AG08396 (cell line): ENCODE measurements at places on chromosomes 11 and 22.

DNA sequence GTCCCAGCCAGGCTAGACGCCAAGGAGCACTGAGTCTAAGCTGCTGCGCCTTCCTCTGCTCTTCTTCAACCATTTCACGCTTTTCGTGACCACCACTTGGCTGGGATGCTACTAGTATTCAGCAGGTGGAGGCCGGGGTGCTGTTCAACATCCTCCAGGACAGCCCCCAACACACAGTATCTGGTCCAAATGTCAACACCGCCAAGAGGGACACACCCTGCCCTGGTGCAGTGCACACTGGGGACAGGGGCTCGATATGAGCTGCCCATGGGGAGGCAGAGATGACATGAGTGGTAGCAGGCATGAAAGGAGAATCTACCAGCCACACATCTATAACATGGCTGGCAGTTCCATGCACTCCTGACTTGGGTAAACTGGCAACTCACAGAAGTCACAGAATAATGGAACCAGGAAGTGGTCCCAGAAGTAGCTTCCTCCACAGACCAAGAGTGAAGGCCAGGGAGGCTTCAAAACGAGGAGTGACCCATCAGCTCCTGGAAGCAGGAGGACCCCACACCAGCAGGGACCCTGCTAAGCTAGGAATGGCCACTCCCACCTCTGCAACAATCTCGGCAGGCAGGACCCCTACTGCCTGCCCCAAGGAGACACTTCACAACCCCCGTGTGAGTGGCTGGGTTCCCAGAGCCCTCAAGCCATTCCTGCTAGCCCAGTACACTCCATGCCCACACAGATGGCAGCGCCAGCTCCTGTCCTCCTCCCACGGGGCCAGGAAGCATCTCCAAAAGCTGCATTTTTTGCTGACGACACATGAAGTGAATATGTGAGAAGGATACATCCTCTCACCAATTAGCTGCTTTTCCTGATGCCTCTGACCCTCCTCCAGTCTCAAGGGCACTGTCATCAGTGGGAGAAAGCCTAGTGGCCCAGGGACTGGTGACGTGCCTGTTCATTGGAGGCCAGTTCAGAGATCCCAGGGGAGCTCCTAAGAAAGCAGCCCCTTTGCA is 78.8 kb downstream of the DGCR2 start:
- DNase-seq: peak; percentile 36

DNA sequence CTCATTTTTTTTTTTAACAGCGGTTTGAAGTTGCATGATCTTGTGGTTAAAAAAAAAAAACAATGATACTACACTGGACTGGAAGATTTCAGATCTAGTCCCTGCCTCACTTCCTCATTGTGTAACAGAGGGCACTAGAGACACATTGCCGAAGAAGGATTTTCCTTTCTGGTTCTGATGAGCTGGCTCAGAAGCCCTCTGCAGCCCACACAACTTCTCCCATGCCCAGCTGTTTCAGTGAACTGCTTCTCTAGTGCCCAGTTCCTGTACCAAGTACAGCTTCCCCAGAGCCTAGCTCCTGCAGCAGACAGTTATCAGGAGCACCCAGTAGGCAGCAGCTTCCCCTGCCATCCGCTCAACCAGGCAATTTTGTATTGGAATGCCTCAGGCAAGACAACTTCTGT is 29.5 kb upstream of the ANO5 start:
- no peak for DNase-seq

DNA sequence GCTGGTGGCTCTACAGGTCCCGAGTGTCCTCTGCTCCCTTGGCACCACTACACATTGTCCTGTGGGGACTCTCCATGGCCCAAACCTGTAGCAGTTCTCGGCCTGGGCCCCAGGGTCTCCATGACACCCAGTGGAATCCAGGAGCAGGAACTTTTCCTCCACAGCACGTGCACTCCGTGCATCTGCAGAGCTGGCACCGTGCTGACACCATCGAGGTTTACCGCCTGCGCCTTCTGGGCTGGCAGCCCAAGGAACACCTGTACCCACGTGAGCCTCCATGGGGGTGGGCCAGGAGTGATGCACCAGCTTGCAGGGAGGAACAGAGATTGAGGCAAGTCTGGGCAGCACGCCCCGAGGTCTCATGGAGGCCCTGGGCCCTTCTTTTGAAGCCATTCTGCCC is 25.2 kb downstream of the TSPAN32 start:
- DNase-seq: no peak

GRCh38 chr11:120883404-120884080 is 140.4 kb upstream of the TBCEL start:
- peak; percentile 39 for DNase-seq

GRCh38 chr11:101435408-101435973 is 148.3 kb downstream of the TRPC6 start:
- no peak for DNase-seq

- no peak for DNase-seq
These were observed 356.2 kb downstream of the GRM5 start for GRCh38 chr11:88709567-88709966.

GRCh38 chr22:22099194-22099486 is 116.6 kb upstream of the TOP3B start:
- DNase-seq: no peak

GRCh38 chr11:45917286-45917622 is 423 bp downstream of the PEX16 start:
- no peak for DNase-seq

- DNase-seq: no peak
These were observed 93.8 kb upstream of the FGF3 start for GRCh38 chr11:69912911-69913451.

DNA sequence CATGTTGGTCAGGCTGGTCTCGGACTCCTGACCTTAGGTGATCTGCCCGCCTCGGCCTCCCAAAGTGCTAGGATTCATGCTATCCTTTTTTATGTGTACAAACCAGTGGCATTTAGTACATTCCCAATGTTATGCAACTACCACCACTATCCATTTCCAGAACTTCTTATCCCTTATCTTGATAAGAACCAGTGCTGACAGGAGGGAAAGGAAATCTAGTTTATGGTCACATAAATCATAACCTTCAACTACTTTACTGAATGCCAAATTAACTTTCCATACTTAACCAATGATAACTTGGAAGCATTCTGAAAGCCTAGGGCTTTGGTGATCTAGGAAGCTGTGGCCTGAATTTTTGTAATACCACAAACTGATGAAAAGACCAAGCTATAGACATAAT is 170.4 kb downstream of the SWAP70 start:
- no peak for DNase-seq

DNA sequence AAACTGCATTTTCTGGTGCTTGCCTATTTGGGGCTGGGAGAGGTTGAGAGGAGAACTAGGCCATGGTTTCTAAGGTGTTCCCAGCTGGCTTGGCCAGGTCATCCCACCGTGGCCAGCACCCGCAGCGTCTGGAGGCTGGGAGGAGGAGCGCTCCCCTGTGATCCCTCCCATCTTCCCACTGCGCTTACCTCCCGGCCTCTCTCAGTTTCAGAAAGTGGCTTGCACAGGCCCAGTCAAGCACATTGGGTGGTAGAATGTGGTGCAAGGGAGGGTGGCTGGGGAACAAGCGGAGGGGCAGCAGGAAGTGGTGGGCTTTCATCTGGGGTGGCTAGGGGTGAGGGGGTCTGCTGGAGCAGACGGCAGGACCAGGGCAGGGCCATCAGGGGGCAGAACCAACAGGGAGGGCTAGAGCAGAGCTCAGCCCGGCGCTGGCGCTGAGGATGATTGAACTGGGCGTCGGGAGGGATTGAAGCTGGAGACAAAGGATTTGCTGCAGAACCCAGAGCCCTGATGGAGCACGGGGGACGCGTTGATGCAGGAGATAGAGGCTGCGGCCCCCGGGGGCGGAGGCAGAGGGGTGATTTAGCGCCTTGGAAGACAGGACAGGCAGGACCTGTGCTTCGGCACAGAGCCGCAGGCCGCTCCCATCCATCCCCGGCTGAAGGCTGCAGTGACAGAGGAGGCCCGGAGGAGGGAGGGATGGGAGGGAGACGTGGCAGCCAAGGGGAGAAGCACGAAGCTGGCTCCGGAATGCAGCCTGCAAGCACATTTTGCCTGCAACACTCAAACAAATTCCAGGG is 76.0 kb downstream of the TRIM29 start:
- peak; percentile 42 for DNase-seq

GRCh38 chr22:19048531-19048930 is 73.7 kb downstream of the DGCR2 start:
- DNase-seq: no peak

DNA sequence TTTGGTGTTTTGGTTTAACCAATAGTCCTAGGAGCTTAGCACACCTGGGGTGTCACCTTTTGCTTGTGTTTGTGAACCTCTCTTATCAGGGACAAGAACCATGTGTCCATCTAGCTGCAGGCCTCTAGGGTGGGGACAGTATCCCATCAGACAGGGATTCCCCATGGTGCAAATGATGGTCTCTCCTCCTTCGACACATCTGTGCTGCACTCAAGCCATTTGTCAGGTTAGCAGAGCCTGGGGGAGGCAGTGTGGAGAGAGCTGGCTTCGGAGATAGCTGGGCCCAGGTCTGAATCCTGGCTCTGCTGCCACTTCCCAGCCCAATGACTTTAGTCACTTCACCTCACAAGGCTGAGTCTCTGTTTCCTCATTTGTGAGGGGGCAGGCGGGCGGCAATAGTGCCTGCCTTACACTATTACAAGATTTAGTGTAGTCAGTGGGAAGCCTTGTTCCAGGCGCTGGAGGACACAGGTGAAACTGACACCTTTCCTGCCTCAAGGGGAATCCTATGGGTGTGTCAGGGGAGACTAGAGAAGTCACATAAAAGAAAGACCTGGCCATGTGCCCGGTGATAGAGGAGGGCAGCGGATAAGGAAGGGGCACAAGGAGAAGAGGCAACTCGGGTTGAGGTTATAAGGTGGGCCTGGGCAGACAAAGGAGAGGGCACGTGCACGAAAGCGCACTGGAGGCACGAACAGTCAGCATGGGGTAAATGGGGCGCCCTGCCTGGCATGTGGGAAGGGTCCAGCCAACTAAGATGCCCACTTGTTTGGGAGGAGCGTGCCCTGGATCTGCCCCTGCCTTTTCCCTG is 12.6 kb downstream of the KLHL35 start:
- no peak for DNase-seq
